Neural progenitor cell (in vitro differentiated cells): ENCODE measurements at places on chromosomes 1 and 21. TPM values are rescaled to one million over a fixed set of nuclear protein-coding genes. Genes with fewer than 3 reads are reported as not detected.

GRCh38 chr21:15208786-15209185 lies 144.0 kb upstream of the NRIP1 start:
- DNase-seq = no peak

GRCh38 chr1:168653567-168653966 lies 75.4 kb downstream of the DPT start:
- DNase-seq = no peak

DNA sequence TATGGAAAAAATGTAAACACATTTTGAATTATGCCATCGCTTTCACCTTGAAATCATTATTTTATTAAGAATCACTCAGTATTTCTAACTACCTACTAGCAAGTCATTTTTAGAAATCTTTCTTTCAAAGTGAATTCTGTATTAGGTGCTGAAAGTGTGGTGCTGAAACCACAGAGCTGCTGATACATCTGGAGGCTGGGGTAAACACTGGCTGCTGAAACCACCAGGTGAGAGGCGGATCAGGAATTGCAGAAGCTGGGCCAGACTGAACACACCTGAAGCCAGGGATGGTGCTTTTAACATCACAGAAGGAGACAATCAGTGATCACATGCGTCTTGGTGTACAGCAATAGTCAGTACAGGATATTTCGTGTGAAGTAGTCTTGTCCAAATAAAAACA lies 42.2 kb upstream of the KCNE1 start:
- DNase-seq = no peak

DNA sequence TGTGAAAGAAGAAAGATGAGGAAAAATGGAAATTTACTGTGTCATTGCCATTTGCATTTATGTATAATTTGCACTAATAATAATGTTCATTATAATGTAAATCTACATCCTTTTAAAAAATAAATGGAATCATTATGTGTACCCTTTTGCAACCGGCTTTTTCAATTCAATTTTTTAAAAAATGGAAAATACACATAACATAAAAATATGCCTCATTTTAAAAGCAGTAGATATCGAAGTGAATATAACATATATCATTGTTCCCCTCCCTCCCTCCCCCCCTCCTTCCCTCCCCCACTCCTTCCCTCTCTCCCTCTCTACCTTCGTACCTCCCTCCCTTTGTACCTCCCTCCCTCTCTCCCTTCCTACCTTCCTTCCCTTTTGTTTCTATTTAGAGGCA lies 33.0 kb downstream of the UBE4B start:
- no peak for DNase-seq

- DNase-seq = no peak
Measured at GRCh38 chr21:41931041-41931451, 22.8 kb downstream of the C2CD2 start.

DNA sequence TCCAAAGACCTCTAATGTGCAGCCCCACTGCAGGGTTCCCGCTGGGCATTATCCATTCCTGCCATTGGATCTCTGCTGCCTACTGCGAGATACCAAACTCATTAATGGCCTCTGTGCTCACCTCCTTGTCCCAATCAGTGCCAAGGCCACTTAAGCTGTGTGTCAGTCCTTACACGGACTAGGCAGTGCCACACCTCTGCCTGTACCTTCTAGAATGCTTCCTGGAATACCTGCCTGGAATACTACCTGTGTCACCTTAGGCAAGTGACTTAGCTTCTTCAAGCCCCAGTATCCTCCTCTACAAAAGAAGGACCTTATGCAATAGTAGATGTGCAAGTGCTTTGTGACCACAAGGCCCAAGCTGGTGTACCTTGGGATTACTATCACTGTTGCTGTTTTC lies 100.1 kb downstream of the FOXD2 start:
- DNase-seq = no peak

- DNase-seq = no peak
Measured at GRCh38 chr1:178417858-178418257, 78.9 kb downstream of the CLEC20A start.

DNA sequence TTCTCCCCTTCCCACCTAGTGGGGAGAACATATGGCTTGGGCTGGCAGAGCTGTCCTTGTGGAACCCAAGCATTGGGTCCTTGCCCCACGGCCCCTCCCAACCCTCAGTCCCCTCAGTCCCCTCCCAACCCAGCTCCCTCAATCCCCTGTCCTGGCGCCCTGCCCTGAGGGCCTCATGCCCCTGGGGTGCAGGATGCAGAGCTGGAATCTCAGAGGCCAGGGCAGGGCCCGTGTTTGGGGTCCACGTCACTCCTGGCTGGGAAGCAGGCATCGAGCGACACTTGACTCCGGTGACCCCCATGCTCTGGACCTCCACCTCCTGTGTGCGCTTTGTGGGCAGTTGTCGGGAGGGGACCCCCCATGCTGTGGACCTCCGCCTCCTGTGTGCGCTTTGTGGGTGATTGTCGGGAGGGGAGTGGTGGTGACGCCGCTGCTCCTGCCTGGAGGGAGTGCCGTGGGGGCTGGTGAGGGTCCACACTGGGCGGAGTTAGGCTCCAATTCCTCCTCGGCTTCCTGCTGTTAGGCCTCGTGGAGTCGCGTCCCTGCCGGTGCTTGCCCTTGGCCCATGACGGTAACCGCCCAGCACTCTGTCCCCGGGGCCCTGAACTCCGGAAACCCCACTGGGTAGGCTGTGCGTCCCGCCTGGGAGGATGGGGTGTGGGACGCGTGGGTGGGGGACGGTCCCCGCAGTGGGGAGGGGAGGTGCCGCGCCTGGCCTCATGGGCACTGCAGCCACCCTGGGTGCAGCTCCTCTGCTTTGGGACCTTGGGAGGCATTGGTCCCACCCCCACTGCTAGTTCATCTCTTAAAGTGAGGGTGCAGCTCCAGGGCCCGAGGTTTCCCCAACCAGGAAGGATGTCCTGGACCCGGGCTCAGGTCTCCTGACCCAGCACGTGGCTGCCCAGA lies 31.2 kb downstream of the SLX9 start:
- no peak for DNase-seq

GRCh38 chr1:167130829-167131510 lies 37.1 kb downstream of the STYXL2 start:
- DNase-seq = no peak

DNA sequence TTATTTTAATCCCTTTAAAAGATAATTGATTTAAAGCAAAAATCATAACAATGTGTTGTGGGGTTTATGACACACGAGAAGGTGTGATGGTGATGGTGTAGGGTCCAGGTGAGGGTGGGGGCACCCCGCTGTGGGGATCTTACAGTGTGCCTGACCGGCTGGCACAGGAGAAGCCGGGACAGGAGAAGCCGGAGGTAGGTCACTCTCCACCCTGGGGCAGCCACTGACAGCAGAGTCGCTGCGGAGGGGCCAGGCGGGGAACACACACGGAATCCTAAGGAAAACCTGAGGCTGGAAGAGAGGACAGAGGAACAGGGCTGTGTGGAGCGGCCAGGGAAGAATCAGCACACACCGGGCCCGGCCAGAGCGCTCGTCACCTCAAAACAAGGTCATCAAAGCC lies 4.3 kb upstream of the LRRC3 start:
- no peak for DNase-seq

DNA sequence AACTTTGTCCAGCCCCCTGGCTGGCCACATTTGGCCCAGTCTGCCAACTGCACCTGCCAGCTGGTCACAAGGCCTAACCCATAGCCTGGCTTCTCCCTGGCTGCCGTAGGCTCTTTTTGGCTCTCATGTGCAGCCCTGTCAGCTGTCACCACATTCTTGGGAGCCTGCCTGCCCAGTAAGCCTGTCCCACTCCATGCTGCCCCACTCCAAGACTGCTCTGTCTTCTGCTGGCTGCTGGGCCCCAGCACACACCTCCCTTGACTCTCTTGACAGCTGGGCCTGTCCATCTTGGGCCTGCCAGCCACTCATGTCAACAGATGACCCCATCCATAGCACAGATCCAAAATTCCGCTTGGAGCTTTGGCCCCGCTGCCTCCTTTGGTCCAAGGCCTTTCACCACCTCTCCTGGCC lies 74.3 kb upstream of the EDN2 start:
- no peak for DNase-seq

- no peak for DNase-seq
Measured at GRCh38 chr1:241717975-241718374, 65.9 kb downstream of the WDR64 start.

DNA sequence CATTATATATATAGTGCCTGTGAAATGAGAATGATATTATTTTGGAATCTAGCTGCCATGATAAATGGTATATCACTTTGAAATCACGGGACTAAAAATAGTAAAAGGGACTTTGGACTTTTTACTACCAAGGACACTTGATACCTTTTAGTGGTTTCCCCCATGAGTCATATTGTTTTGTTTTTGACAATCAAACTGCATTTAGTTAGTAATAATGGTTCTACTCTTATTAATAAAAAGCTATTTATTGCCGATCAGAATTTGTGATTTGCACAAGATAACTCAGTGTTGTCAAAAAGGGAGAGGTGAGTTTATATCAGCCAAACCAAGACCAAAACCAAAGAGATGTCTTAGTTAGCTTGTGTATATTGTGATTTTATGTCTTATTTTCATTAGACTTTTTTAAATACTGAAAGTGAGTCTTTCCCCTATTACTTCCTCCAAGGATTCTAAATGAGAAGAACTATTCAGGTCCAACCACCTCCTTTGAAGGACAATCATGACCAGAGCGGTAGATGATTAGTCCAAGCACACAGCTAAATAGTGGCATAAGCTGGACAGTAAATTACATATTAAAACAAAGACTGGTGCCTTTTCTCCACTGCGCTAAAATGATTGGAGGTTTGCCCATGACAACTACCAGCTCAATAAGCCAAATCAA lies 281.7 kb upstream of the ESRRG start:
- DNase-seq = no peak

- DNase-seq = no peak
Measured at GRCh38 chr21:43274946-43275310, 106.1 kb downstream of the CRYAA start.

DNA sequence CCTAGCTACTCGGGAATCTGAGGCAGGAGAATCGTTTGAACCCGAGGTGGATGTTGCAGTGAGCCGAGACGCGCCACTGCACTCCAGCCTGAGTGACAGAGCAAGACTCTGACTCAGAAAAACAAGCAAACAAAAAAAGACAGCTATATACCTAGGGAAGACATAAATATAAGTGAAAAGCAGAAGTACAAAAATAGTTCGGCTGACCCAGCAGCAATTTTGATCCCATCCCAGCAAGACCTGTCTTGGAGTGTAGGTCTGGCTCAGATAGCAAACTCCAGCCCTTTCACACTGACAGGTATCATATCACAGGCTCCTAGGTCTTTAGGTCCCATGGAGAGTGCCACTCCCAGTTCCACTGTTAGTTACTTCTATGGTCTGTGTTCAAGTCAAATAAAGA lies 14.6 kb downstream of the MTX1 start:
- no peak for DNase-seq

UTS2 gene
- not detected in 2 replicates for total RNA-seq

SRGAP2B gene
- total RNA-seq = 19.1 and 35.9 TPM in 2 replicates

DNAJC28 gene
- total RNA-seq = 3.8 and 4.7 TPM in 2 replicates

S100A1 gene
- 0.74 TPM in 1 of 2 replicates, not detected in the other for total RNA-seq

MANEAL gene
- 0.24 and 0.40 TPM in 2 replicates for total RNA-seq

LIN28A gene
- 1,311 and 1,384 TPM in 2 replicates for total RNA-seq

LENEP gene
- not detected in 2 replicates for total RNA-seq

LORICRIN gene
- total RNA-seq = not detected in 2 replicates

TRAF3IP3 gene
- not detected in 2 replicates for total RNA-seq

CD53 gene
- total RNA-seq = not detected in 2 replicates

CFAP45 gene
- total RNA-seq = not detected in 2 replicates

FUCA1 gene
- 10.2 and 12.6 TPM in 2 replicates for total RNA-seq

TMPRSS3 gene
- total RNA-seq = not detected in 2 replicates

SGIP1 gene
- 4.2 and 6.6 TPM in 2 replicates for total RNA-seq
